ENCODE measurements at places on chromosomes 2 and 18.

GRCh38 chr2:46490521-46491141 lies 11.3 kb downstream of the TMEM247 start:
- no peak for DNase-seq

GRCh38 chr2:160742667-160743066 lies 249.1 kb upstream of the RBMS1 start:
- DNase-seq, result no peak

DNA sequence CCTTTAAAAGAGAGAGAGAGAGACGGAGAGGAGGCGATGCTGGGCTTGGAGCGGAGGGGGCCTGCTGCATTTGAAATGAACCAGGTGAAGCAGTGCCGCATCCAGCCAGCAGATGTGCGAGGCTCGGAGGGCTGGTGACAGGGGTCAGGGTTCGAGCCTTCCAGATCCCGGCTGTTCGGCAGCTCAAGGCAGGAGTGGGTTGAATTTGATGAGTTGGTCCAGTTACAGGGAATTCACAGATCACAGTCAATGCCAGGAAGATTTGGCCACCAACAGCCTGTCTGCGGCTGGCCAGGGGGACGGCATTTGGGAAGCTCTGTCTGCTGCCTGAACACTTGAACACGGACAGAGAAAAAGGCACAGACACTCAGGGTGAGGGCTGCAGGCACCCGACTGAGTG lies 48.6 kb downstream of the PTGR3 start:
- DNase-seq, result peak; percentile 30

DNA sequence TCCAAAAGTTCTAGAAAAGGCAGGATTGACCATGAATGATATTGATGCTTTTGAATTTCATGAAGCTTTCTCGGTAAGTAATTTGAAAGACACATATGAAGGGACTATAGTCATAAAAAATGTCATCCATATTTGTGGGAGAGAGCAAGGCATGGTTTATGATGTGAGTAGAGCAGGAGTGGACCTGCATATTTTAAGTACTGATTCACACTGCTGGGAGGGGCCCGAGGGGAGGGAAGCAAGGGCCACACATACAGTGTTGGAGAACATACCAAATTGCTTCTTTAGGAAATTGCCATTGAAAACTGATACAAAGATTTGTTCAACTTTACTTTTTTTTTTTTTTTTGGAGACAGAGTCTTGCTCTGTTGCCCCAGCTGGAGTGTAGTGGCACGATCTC lies 39.4 kb downstream of the HADHB start:
- DNase-seq, result no peak

DNA sequence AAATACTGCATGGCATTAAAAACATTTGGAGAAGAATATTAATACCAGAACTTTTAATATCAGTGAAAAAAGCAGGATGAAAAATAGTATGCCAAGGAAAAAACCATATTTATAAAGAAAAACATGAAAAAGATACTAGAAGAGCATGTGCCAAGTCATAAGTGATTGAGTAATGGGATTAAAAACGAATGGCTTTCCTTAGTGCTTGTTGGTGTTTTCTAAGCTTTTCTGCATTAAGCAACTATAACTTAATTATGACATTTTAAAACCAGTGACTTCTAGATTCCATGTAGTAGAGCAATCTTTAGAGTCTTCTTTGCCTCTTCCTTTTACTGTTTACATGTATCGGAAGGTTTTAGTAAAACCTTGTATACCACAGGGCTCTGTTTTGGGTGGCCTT lies 6.6 kb downstream of the MAPRE3 start:
- DNase-seq, result no peak

- no peak for DNase-seq
Measured at GRCh38 chr2:71743995-71744675, 290.8 kb downstream of the DYSF start.

GRCh38 chr2:235925250-235925919 lies 242.8 kb downstream of the GBX2 start:
- no peak for DNase-seq

DNA sequence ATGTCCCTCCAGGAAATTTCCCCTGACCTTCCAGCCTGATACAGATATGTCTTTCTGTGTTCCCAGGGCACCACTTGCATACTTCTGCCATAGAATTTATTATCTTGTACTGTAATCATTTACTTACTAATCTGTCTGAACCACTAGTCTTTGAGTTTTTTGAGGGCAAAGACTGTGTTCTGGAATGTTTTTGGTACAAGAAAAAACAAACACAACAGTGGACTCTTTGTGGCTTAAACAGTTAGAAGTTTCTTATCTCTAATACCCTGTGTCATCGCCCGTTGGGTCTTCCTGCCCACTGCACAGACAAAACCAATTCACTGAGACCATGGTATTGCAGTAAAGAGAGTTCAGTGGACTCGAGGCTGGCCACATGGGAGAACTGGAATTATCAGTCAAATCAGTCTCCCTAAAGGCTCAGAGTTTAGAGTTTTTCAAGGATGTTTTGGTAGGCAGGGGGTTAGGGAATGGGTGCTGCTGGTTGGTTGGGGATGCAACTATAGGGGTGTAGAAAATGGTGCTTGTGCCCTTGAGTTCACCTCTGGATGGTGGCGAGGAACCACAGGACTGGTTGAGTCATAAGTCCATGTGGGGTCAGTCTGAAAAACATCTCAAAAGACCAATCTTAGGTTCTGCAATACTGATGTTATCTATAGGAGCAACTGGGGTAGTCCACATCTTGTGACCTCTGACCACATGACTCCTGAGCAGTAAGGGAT lies 20.3 kb downstream of the RALB start:
- no peak for DNase-seq

- no peak for DNase-seq
Measured at GRCh38 chr18:51383116-51383515, 185.6 kb upstream of the MEX3C start.

DNA sequence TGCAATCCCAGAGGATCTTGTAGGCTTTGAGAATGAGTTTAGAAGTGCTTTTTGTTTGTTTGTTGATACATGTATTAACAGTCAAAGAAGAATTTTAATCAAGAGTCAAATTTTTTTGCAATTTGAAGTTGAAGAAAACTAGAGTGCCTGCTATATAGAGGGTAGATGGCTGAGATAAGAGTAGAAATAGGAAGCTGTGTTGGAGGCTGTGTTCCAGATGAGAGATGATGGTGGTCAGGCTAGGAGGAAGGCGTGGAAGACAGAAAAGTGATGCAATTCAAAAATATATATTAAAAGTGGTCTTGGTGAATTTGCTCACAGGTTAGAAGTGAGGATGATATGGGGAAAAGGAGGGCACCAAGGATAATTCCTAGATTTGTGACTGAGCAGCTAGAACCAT lies 978.3 kb downstream of the BCL11A start:
- DNase-seq, result no peak

GRCh38 chr2:215171151-215171550 lies 32.7 kb upstream of the ABCA12 start:
- no peak for DNase-seq

- DNase-seq, result peak; percentile 10
Measured at GRCh38 chr2:127347734-127348392, 39.9 kb downstream of the MAP3K2 start.

DNA sequence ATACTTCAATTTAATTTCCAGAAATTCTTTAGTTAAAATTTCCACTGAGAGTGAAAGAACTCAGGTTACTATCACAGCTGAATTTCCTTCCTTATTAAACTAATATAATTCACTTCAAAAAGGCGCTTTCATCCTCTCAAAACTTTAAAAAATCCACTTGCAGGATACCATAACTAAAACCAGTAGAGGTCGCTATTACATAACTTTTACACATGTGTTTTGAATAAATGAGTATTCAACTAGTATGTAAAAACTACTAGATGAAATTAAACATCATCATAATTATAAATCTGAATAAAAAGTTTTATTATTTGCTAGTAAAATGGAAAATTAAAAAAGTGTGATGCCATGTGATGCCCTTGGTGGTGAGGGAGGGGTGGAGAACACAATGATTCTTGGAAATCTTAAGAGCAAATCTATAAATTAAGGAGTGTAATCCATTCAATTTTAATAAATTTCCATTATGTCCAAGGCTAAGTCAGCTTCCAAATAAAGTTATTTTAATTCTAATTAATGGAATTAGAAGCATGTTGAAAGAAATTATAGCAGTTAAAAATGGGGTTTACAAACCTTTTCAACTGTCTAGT lies 61.4 kb downstream of the SOS1 start:
- DNase-seq, result peak; percentile 43

GRCh38 chr18:10266334-10266590 lies 188.2 kb upstream of the APCDD1 start:
- DNase-seq, result no peak

DNA sequence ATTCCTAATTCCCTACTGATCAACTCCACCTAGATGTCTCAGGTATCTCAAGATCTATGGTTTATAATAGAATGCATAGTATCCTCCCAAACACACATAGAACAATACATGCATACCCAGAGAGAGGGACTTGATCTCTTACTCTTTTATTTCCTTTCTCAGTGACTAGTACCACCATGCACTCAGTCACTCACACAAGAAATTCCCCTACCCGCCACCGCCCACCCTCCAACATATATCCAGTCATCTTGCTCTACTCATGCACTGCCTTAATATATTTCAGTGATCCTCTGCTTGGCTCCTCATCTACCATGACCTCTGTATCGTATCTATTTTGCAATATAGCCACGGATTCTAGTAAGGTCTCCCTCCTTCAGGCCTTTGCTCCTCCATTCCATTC lies 996.9 kb downstream of the LRP1B start:
- no peak for DNase-seq

DNA sequence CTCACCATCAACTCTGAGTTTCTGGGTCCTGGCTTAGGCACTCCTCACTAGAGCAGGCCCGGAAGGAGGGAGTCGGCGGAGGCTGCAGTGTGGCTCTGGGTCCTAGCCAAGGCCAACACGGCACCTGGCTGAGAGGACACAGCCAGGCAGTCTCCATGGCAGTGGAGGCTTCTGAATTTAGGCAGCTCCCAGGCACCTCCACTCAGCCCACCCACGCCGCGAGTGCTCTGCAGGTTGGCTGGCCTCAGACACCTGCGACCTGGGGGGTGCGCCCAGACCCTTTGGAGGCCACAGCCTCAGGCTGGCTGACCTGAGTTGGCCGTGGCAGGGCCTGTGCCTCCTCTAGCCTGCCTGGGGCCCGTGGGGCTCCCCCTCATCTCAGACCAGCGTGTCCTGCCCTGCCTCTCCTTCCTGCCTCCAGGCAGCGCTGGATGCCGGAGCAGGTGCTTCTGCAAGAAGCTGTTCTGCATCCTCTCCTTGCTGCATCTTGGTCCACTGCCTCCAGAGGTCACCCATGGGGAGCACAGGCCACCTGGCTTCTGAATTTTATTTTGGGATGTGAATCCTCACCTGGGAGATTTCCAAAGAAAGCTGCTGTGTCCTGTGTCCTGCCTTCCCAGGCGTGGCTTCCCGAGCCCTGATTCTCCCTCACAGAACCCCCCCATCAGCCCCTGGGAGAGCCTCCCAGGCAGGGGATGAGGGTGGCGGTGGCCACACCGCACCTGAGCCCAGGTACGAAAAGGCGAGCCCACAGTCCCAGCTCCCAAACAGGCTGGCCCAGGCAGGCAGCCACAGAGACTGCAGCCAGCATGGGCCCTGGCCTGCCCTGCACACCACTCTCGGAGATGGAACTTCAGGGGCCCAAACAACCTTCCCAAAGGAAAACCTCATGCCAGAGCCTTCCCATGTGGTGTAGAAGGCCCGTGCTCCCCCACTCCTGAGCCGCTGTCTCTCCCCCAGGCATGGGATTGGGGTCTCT lies 23.4 kb downstream of the AQP12A start:
- DNase-seq, result peak; percentile 36

- DNase-seq, result no peak
Measured at GRCh38 chr2:127093648-127094210, 13.2 kb downstream of the BIN1 start.

DNA sequence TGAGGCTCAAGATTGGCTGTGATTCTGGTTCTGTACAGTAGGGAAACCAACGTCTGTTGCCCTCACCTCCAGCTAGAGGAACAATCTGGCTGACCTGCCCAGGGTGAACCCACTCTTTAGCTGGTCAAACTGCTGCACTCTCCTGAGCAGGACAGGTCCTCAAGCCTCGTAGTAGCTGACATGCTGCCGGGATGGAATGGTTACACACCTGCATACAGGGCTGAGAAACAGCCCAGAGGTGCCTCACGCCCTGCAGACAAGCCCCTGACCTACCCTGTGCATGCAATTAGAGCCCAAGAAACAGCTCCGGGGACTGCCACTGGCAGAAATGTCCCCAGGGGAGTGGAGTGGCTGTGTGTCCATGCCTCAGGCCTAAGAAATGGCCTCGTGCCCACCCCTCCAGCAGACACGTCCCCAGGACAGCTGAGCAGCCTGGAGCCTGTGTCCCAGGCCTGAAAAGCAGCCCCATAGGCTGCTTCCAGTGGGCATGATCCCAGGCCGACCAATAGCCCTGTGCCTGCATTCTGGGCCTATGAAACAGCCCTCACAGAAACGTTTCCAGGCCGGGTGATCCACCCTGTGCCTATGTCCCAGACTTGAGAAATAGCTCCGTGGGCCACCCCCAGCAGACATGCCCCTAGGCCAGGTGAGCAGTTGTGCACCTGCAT lies 25.4 kb downstream of the BOLL start:
- DNase-seq, result no peak

DNA sequence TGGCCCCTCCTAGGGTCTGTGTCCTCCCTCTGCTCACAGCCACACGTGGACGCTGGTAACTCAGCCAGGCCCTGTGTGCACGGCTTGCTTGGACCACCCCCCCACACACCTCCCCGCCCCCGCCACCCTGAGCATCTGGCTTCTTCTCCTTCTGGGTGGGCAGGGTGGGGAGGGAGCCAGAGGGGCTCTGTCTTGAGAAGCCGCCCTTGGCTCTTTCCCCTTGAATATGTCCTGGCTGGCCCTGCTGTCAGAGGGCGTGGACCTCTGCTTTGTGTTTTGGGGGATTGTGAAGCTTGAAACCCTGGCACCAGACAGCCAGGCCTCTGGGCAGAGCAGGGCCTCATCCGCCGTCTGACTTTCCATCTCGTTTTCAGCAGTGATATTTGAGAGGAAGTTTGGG lies 72.1 kb downstream of the GLI2 start:
- no peak for DNase-seq

- peak; percentile 70 for DNase-seq
Measured at GRCh38 chr2:166539340-166540162, 45.5 kb upstream of the SCN7A start.

DNA sequence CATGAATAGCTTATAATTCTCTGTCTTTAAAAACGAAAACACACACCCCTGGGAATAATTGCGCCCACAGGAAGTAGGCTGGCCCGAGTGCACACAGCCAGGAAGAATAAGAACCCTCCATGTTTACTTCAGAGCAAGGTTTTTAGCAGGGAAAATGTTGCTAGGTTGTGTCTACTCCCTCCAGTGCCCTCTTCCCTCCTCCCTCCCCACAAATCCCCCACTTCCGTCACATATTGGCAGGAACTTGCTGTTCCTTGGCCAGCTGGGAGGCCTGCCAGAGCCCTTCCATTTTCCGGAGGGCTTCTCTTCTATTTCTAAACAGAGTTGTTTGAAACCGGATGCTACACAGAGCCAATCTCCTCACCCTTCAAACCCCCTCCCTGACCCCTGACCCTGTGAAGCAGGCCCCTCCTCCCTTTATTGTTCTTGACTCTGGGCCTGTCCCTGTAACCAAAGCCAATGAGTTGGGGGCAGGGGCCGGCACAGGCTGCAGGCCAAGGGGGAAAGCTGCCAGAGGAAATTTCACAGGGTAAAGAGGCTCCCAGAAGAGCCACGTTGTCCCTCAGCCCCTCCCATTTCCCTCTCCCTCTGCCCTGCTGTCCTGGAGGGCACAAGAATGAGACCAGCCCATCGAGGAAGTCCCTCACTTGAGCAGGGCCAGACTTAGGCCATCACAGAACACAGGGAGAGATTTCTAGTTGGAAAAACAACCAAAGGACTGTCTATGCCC lies 49.8 kb upstream of the LGALSL start:
- DNase-seq, result peak; percentile 11

- no peak for DNase-seq
Measured at GRCh38 chr2:171910494-171910893, 11.8 kb upstream of the HAT1 start.
